ENCODE measurements at places on chromosomes 3 and 15.

DNA sequence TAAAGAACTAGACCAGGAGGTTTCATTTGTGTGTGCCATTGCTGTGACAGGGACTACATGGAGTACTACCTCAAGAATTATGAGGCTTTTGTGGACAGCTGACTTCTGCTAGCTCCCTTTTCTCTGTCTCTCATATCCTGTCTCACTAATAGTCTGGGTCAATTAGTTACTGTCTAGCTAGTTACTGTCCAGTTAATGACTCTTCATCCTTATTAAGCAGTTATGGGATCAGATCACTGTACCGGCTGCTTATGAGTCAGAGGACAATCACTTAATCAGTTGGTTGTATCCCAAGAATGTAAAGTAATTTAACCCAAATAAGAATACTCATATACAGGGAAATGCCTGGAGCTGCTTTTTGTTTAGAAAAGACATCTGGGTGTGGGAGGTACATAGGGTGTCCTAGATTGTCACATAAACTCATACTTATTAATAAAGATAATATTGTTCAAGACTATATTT is 158.0 kb downstream of the CDIN1 start:
- DNase-seq: peak; percentile 40

GRCh38 chr3:157125101-157125500 is 34.8 kb downstream of the CCNL1 start:
- no peak for DNase-seq

DNA sequence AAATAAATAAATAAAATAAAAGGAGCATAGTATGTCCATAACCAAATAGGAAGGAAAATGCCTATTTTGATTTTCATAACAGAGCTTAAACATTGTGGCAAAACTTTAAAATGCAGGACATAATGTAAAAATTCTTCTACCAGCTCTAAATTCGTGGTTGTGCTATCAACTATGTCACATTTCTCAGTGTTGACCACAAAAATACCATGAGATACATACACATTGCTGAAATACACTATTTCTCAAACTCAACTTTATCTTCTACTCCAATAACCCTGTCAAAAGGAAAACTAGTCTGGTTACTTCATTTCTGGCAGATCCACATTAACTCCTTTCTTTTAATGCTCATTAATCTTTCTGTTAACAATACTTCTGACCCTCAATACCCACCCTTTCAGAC is 523.2 kb downstream of the FHIT start:
- peak; percentile 49 for DNase-seq

DNA sequence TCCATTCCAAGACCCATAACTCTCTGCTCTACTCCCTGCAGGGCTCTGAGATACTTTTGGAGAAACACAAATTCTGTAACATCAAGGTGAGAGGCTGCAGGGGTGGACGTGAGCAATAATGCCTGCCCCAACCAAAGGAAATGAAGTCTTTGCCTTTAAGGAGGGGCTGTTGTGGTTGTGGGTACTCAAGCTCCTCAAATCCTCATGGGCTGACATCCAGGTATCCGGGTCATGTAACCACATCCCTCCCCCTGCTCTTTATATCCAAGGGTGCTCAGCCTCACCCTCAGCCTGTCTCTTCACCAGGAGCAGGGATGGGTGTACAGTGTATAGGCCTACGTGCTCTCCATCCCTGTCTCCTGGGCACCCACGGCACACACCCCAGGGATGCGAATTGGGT is 32.3 kb downstream of the NOX5 start:
- no peak for DNase-seq

- no peak for DNase-seq
These were observed 127.6 kb upstream of the LPP start for GRCh38 chr3:188026191-188026968.

DNA sequence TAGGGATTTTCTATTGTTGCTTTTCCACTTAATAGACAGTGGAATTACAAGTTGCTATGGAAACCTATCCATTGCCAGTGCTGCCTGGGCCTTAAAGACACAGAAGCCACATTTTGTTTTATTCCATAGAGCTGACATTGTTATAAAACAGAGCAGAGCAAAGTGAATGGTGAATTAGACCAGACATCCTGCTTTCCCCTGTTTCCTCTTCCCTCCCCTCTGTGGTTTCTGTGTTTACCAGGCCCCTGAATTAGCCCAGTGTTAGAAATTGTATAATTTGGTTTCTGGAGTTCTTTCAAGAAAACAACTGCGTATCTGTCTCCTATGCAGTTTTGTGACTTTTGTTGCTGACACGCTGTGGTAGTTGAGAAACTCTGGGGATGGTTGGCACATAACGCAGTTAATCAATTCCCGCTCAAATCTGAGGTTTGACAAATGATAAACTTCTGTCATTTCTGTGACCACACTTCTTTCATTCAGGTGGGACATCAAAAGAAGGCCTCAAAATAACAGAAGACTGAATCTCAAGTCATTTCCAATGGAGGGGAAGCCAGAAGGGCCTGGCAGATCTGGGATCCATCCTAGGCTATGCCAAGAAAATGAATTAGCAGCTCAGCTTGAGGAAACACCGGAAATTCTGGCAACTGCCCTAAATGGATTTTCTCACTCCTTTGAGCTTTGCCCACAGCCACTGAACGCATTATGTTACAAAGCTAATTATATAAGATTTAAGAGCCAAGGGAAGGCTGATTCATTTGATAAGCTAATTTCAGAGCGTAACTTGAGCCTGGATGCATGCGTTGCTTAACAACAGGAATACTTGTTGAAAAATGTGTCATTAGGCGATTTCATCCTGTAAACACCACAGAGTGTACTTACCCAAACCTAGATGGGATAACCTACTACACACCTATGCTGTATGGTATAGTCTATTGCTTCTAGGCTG is 46.9 kb downstream of the NR1D2 start:
- peak; percentile 15 for DNase-seq

DNA sequence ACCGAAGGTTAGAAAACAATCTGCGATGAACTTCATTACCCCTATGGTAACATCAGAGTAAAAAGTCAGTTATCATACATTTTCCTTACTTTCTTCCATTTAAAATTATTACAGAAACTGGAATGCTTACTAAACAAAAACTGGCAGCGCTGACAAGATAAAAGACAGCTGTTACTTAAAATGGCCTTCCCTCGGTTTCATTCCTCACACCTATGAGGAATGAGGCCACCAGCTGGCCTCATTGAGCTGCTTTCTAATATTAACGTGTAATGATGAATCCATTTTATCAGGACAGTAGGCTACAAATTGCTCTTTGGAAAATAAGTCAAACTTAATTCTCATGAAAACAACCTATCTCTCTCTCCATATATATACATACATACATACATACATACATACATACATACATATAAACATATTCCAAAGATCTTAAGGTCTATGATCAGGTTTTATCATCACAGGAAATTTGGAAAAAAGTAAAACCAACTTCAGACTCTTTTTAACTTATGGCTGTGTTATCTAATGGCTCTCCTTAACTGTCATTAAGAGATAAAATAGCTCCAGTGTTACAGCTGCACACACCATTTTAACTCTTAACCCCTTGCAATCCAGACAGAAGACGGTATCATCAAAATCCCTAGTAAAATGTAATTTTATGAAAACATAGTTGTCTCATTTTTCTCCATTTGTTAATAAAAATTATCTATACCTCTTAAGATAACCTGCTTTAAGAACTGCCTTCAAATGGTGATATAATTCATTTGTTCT is 5.2 kb downstream of the CCNL1 start:
- DNase-seq: no peak

DNA sequence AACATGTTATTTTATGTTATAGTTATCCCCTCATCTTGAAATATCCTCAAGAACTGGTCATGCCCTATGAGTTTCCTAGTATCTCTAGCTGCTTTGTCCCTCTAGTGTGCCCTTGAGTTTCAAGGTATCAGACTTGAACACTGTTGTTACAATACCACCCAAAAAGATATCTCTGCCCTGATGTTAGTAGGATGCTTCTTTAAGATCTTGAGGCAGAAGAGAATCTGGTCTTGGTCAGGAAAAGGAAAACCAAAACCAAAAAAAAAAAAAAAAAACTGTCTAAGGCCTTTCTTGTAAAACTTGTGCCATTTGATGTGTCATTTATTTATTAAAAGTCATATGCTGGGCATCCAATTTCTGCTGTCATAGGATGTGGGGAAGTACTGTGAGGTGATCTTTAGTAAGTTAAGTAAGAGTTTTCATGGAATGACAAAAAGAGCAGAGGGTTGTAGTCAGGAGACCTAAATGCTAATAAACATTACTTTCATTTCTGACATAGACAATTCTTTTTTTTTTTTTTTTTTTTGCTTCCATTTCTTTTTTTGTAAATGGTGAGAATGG is 229.7 kb downstream of the NECTIN3 start:
- no peak for DNase-seq

GRCh38 chr3:111738790-111739189 is 120.3 kb upstream of the PHLDB2 start:
- DNase-seq: no peak

DNA sequence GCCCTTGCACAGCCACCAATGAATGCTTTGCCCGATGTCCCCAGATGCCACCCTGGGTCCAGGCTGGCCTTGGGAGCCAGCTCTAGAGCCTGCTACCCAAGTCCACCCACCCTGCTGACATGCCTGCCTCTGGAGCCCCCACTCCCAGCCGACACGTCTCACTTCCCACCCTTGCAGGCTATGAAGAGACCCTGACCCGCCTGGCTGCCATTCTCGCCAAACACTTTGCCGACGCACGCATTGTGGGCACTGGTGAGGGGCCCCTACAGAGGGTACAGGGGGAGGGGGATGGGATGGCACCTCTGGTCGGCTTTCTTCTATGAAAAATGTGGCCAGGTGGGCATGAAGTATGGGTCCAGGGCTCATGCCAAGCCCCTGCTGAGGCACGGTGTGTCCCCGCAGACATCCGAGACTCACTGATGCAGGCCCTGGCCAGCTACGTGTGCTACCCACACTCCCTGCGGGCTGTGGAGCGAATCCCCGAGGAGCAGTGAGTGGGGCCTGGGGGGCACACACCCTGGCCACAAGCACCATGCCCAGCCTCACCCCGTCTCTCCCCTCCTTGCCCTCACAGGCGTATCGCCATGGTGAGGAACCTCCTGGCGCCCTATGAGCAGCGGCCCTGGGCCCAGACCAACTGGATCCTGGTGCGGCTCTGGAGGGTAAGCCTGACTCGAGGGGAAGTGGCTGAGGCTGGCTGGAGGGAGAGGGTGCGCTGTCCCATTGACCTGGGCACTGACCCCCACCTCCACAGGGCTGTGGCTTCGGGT is 6.0 kb downstream of the AMIGO3 start:
- no peak for DNase-seq

- no peak for DNase-seq
These were observed 47.8 kb downstream of the GPD1L start for GRCh38 chr3:32154205-32154579.

- DNase-seq: no peak
These were observed 12.0 kb downstream of the CD86 start for GRCh38 chr3:122067214-122067550.

- DNase-seq: no peak
These were observed 32.0 kb upstream of the APEH start for GRCh38 chr3:49641921-49642707.

- peak; percentile 53 for DNase-seq
These were observed 6.0 kb downstream of the CCR2 start for GRCh38 chr3:46359733-46360493.

DNA sequence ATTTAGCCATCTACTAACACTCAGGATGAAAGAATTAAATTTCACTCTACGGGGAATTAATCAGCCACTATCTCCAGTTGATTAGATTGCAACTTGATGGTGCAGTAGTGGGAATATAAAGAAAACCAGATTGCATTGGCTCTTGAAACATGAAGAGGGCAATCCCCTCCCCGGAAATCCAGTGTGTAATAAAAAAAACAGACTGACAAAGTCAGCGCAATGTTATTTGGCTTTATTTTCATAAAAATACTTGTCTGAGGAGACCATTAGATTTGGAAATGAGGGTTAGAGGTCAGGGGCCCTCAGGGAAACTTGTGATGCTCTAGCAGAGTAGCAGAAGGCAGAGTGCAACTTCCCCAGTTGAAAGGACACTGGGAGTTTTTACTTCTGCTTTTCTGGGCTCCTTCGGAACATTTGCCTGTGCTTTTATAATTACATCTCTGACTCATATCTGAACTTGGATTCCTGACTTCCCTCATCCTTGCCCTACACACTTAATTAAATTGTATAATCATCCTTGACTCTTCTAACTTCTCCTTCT is 326.8 kb downstream of the TUSC7 start:
- peak; percentile 86 for DNase-seq

DNA sequence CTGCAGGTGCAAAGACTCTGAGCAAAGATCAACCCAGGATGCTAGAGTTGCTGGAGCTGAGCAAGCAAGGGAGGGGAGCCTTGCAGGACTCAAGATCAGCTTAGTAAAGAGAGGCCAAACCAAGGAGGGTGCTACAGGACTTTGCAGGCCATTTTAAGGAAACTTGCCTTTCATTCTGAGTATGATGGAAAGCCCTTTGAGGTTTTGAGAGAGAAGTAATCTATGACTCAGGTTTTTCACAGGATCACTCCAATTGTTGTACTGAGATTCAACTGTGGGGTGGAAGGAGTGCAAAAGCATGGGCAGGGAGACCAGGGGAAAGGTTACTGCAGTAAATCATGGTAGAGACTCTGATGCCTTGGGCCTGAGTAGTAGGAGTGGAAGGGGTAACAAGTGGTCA is 260.4 kb upstream of the GPR149 start:
- no peak for DNase-seq

DNA sequence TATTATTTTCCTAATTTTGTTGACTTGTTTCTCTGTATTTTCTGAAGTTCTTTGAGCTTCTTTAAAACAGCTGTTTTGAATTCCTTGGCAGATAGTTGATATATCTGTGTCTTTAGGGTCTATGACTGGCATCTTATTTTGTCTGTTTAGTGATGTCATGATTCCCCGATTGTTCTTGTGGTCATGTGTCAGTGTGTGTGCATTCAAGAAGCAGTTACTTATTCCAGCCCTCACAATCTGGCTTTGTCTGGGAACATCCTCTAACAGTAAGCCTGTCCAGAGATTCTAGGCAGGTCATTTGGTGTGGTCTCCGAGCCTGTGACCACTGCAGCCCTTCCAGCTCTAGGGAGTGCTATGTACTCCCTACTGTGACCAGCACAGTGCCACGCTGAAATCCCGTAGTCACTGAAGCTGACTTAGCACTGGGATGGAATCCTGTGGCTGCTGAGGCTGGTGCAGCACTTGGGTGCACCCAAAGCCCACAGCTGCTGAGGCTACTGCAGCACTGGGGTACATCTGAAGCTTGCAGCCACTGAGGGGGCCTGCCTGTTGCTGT is 6.7 kb downstream of the LNP1 start:
- DNase-seq: no peak

DNA sequence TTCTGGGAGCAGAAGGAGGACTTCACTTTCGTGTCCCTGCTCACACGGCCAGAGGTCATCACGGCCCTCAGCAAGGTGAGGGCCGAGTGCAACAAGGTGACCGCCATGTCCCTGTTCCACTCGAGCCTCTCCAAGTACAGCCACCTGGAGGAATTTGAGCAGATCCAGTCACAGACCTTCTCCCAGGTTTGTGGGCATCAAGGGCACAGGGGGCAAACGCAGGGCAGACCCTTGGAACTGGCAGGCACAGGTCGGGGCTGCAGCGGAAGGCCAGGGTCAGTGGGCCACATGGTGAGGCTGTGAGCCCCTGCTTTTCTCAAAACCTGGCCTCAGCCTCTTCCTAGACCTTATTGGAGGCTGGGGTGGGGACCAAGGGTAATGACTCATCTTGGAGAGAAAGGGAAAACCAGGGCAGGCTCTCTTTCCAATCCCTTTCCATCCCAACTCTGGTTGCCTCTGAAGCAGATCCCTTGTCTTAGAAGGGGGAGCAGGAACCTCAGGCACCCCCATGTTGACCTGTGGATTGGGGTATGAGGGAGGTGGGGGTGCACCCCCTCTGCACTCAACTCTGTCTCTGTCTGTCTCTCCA is 29.5 kb downstream of the DNAH1 start:
- DNase-seq: peak; percentile 18

Measured in fibroblast of skin of scalp (primary cell).